Stimulated activated CD8-positive, alpha-beta memory T cell treated with anti-CD3 and anti-CD28 coated beads, Interleukin-15, amount 100 ng/mL, for 24 hours (primary cell): ENCODE measurements at places on chromosomes 7 and 10.

- no peak for DNase-seq
These were observed 7.5 kb upstream of the DDIT4 start for GRCh38 chr10:72265990-72266865.

- no peak for DNase-seq
These were observed 955.3 kb downstream of the REEP3 start for GRCh38 chr10:64476506-64476905.

GRCh38 chr10:92789067-92789466, 59.3 kb upstream of the EXOC6 start:
- DNase-seq, result no peak

DNA sequence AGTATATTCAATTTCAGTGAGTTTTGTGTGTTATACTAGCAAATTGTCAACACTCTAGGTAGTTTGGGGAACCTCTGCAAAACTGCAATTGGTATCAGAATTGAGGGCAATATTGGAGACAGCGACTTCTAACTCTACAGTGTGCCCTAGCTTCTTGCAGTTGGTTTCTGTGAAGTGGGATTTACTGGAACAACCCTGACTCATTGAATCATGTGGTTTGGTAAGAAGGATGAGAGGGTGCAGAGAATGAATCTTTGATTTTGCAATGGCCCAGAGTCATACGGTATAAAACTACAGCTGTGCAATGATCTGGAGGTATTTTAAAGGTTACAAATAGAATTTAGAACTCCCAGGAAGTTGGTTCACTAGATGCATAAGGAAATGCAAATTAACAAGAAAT, 129.1 kb upstream of the PPP1R3A start:
- DNase-seq, result no peak

GRCh38 chr10:69080226-69080625, 7.7 kb upstream of the SRGN start:
- DNase-seq, result no peak

DNA sequence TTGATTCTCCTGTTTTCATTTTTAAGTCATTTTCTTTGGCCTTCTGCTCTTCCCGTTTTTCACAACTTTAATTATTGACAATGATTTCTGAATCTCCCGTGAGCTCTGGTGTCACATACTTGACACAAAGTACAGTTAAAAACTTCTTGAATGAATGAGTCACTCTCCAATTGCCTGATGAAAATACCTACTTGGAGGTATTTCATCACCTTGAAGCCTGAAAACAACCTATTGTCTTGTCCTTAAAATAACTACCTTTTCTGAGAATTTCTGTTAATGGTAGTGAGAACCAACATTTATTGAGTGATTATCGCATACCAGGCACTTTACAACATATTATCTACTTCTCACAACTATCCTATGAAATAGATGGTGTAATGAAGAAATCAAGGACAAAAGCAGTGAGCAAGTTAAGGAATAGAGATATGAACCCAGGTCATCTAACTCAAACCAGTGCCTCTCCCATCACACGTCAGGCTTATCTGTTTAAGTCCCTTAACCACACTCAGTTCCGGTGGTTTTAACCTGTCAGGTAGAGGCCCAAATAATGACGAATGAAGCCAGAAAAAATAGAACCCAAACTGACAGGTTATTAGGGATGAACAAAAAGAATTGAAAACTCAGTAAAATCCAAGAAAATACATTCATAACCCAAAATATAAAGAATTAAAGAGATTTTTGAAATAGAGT, 11.6 kb downstream of the BET1 start:
- DNase-seq, result no peak

DNA sequence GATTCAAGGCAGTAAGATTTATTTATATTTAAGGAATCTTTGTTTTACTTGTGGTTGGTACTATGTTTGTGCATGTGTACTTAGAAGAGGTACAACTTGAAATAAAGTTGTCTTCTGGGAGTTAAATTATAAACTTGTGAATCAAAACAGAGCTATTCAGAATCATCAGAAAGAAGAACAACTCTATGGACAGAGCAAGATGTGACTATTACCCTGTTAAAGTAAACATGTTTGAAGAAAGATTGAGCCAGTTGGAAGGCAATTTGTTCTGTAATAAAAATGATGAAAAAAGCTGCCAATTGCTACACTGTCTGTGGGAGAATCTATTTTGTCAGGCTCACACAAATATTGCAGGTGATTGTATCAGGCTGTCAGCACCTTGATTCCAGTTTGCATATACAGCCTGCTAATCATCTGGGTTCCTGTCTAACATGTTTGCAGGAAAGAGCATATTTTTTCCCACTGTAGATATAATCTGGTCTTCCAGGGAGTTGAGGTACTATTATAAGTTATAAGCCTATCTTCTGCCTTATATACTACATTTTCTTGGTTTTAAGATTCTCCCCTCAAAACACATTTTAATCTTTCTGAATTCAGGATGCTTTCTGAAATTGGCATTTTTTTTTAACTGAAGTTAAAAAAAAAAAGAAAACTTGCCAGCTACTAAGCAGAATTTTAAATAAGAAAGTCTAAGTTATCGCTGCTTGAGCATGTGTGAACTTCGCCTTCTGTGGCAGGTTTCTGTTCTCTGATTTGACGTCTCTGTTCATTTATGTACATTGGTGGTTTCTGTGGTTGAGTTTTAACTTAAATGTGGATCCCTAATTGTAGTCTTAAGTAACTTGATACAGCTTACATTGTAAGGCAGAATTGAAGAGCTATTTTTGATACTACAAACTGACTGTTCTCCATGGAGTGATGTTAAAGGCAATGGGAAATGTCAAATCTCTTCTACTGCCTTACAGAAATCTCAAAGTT, 46.0 kb downstream of the ZNRF2 start:
- no peak for DNase-seq

GRCh38 chr10:115558252-115558651, 465.1 kb downstream of the ATRNL1 start:
- DNase-seq, result no peak

DNA sequence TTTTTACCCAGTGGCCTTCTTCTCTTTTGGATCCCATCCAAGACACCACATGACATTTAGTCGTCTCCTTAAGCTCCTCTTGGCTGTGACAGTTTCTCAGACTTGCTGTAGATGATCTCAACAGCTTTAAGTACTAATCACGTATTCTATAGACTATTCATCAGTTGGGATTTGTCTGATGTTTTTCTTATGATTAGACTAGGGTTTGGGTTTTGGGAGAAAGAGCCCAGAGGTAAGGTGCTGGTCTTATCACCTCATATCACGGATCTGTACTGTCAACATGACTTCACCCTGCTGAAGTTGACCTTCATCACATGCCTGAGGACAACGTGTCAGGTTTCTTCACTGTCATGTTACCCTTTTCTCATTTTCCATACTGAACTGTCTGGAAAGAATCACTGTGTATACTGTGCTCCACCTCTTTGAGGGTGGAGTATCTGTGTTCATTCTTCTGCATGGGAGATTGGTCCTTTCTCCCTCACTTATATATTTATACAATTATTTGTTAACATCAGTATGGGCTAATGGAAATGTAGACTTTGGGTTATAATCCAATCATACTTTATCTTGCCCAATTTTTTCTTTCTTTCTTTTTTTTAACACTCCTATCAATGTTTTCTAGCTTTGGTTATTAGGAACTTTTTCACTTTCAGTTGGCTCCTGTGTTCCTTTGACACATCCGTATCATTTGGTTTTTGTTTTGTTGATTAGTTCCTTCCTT, 6.4 kb upstream of the HKDC1 start:
- DNase-seq, result no peak

GRCh38 chr7:22885797-22886261, 63.2 kb upstream of the TOMM7 start:
- no peak for DNase-seq

GRCh38 chr7:138223402-138223879, 147.2 kb downstream of the AKR1D1 start:
- no peak for DNase-seq

DNA sequence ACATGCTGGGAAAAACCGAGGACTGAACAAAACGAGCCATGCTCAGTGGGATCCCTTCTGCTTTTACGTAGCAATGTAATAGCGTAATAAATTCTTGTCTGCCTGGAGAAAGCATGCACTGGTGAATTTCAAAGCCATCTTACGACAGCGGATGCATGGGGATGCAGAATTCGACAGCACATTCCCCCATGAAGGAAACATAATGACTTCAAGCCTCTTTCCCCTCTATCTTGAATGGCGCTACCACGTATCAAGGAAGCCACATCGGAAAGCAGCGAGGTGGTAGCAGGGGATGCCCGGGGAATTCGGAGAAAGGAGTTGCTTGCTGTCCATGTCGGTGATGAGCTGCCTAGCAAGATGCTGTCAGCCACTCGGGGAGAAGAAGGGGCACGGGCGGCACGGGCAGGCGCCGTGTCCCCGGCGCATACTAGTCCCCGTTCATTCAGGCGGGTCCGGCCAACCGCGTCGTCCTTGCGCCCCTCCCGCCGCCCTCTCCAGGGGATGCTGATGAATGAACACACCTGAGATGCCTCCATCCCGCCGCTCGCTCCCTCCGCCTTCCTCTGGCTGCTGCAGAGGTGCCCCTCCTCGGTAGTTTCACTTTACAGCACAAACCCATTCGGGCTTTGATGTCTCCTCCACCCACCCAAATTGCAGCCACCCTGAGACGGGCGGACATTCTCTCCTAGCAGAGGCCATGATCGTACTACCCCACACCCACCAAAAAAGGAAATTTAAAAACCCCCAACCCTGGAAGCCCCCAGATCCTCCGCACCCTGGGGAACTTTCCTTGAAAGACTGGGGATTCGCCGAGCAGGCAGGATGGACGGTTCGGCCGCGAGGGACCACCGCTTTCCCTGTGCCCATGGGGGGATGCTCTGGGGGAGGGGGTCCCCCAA, 644 bp downstream of the SORBS1 start:
- no peak for DNase-seq

DNA sequence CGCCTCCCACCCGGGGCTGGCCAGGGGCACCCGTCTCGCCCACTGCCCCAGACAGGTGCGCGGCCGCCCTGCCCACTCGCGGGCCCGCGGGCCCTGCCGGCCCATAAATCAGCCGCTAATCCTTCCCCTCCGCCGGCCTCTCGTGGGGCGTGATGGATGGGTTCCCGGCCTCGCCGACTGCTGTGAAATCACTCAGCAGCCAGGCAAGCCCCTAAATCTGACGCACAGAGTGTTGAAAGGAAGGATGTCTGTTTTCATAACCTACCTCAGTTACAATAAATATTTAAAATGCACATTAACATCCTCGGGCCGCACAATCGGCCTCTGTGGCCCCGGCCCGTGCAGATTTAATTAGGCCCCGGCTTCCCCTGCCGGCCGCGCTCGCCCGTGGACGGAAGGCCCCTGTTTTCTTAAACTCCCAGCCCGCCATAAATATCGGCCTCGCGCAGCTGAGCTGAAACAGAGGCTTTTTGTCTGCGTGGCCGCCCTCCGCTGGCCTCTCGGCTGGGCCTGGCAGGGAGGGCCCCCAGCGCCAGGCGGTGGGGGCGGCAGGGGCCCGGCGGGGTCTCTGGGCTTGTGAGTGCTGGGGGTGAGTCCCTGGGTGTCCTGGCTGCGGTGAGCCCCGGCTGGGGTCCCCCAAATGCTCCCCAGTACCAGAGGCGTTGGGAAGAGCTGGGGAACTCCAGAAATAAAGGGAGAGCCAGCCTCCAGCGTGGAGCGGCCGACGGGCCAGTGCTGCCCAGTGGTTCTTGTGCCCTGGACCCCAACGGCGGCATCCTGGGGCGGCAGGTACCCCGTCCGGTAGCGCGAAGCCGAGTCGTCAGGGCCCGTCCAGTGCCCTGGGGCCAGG, 90.7 kb downstream of the UNCX start:
- no peak for DNase-seq

- DNase-seq, result no peak
These were observed 2.1 kb downstream of the FRAT1 start for GRCh38 chr10:97321032-97321803.

DNA sequence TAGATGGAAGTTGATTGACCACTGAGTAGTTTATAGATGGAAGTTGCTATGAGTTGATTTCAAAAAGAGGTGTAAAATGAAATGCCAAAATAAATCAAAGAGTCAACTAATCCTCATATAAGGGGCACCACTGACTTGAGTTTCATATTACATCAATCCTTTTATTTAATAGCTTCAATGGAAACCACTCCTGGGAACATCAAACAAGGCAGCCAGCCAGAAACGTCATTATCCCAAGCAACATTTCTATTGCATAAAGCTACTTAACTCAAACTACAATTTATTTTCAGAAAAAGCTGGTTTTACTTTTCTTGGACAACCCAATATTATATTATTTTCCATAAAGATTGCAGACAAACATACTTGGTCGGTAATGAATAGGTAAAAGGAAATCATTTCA, 162.1 kb downstream of the TSPAN12 start:
- DNase-seq, result no peak

DNA sequence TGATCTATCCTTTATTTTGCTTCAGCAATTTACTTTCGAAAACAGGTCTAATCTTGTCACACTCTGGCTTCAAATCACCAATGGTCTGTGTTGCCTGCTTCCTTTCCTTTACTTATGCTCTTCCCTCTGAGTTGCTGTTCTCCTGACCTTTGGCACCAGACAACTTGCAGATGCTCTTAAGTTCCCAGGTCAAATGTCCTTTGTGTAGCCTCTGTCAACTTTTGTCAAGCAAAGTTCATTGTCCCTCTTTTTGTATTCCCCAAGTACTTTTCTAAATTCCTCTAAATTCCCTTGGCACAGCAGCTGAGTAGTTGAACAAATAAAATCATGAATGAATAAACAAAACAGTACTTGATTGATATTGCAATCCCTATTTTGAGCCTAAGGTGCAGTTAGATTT, 289.4 kb downstream of the BICC1 start:
- no peak for DNase-seq
